CD4-positive, alpha-beta T cell treated with Interleukin-6 at 100 ng/mL for 8 hours (primary cell): ENCODE measurements at places on chromosomes 11 and 22.

DNA sequence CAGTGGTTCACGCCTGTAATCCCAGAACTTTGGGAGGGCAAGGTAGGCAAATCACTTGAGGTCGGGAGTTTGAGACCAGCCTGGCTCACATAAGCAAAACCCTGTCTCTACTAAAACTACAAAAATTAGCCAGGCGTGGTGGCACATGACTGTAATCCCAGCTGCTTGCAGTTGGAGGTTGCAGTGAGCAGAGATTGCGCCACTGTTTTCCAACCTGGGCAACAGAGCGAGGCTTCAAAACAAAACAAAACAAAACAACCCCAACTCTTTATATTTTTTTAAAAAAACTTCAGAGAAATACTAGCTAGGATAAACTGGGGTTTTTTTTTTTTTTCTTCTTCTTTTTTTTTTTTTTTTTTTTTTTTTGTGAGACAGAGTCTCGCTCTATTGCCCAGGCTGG lies 31.8 kb upstream of the RAPSN start:
- no peak for DNase-seq

DNA sequence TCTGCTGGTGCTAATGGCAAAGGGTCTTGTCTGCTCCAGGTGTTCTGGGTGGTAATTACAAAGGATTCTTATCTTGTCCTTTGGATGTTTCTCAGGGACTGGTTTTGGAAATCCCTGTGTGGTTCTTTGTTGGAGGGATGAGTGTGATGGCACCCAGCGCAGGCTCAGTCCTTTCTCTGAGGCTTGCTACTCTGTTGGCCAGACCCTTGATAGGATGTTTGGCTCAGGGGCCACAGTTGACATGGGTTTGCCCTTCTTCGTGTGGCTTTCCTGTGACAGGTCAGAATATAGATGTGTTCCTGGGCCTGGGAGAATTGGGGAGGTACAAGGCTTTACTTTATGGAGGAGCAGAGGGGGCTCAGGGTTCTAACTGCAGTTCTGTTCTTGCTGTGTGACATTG lies 4.0 kb downstream of the ARHGEF17 start:
- DNase-seq: no peak

- no peak for DNase-seq
Measured at GRCh38 chr11:37525336-37525735, 927.3 kb upstream of the RAG2 start.

- no peak for DNase-seq
Measured at GRCh38 chr11:3939651-3940190, 84.3 kb downstream of the STIM1 start.

DNA sequence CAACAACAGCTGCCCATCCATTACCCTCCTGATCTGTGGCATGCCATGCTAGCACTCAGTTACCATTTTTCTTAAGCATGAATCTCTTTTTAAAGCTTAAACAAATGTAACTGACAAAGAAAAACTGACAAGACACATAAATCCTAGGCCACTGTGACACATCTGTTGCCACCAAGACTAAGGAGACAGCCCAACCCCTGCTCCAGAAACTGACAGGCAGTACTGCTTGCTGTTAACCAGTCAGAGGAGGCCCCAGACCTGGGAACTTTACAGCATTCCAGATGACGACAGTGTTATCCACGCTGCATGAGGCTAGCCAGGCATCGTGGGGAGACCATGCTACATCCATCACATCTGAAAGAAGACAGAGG lies 33.8 kb downstream of the HIRA start:
- no peak for DNase-seq

- no peak for DNase-seq
Measured at GRCh38 chr11:6771926-6772893, at the start of gene OR2AG2. Gene OR2AG2, minus strand, starts transcription at chr11:6771976. Its CDS starts 3,019 bp downstream, at chr11:6768957.

DNA sequence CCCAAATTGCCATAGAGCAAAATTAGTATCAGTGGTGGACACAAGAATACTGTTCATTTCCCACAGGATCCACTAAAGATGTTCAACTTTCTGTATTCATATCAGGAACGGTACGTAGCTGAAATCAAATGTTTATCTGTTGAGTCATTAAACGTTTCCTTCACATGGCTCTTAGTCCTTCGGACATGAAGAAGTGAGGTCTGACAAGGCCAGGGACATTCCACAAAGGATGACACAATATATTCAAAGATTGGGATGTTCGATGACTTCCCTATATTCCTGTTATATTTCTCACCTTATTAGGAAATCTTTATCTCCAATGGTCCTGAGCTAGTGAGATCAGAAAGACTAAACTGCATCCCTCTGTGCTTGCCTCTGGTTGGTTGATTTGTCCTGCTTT lies 129.0 kb downstream of the ETS1 start:
- no peak for DNase-seq

DNA sequence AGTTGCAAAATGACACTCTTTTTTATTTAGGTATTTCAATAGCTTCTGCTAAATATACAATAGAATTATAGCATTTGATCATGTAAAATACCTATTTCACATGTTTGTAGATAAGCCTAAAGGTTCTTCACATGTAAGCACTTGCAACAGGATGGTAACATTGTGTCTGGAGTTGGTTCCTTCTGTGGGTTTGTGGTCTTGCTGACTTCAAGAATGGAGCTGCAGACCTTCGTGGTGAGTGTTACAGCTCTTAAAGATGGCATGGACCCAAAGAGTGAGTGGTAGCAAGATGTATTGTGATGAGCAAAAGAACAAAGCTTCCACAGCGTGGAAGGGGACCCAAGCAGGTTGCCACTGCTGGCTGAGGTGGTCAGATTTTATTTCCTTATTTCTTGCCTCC lies 246.4 kb upstream of the PDGFD start:
- no peak for DNase-seq

- DNase-seq: no peak
Measured at GRCh38 chr11:101949680-101950220, 33.4 kb upstream of the ANGPTL5 start.

GRCh38 chr11:117823294-117823945 lies 1.1 kb downstream of the FXYD2 start:
- peak; percentile 66 for DNase-seq

DNA sequence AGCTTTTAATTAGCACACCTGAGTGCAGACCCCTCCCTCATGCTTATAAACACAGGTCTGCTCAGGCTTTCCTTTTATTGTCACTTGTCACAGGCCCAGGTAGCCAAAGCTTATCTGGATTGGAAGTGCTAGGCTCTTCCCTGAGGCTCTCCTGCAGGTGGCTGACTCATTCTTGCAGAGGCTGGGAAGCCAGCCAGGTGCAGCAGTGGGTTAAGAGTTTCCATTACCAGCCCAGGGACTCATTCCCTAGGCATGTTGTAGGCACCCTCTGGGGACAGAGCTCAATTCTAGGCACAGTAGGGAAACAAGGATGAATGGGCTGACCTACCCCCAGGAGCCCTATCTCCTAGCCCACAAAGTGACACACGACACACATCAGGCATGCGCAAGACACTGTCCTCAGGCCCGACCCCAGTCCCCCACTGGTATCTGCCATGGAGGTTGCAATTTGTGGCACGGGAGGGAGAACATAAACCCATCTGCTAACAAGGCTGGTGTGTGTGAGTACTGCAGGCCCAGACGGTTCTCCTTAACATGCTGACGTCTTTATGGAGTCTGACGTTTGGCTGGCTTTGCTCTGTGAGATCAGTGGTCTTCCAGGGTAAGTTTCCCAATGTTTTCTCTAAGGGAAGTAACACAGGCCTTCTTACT lies 94.2 kb downstream of the ABTB2 start:
- DNase-seq: no peak

DNA sequence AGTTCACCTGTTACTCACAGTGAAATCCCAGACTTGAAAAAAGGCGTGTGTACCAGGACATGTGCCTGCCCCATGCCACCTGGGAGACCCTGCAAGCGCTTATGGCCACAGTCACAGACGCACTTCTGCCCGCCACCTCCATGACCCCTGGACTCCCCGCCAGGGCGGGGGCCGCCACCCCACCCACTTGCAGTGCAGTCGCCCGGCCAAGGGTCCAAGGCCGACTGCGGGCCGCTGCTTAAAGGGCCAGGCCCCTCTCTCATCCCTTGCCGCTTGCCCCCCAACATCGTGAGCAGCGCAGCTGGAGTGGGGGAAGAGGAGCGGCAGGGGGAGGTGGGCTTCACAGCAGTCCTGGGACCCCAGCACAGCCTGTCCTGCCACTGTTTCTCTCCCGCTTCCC lies 10.8 kb downstream of the DUSP8 start:
- no peak for DNase-seq

DNA sequence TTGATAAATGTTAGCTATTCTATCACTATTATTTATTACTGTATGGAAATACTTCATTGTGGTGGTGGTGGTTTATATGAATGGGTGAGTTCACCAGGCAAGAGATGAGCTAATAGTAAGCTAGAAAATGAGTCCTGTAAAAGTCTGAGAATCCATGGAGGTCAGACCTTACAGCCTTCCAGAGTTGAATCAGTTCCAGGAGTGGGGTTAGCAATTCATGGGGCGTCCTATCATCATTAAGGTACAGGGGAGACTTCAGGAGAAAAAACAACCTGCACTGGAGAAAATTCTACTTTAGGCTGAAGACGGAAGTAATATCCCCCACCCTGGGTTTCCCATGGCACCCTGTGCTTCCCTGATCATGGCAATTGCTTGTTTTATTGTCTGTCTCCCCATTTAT lies 6.5 kb downstream of the SYT13 start:
- DNase-seq: no peak

- no peak for DNase-seq
Measured at GRCh38 chr11:2216400-2217064, 44.9 kb upstream of the TH start.

- DNase-seq: no peak
Measured at GRCh38 chr11:119460582-119460981, 37.6 kb upstream of the THY1 start.

DNA sequence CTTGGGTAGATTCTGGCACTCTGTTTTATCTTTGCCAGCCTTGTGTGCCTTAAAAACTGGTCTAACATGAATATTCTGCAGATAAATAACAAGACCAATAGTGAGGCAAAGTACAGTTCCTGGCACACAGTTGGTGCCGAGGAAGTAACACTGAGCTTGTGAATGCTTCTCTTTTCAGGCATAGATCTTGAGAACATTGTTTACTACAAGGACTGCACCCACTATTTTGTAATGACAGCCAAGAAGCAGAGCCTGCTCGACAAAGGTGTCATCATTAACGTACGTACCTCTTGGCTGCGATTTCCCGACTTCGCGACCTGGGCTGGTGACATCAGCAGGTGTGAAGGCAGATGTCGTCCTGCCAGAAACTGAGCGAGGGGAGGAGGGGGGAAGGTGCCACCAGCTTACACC lies 105.7 kb downstream of the MICAL2 start:
- DNase-seq: no peak

DNA sequence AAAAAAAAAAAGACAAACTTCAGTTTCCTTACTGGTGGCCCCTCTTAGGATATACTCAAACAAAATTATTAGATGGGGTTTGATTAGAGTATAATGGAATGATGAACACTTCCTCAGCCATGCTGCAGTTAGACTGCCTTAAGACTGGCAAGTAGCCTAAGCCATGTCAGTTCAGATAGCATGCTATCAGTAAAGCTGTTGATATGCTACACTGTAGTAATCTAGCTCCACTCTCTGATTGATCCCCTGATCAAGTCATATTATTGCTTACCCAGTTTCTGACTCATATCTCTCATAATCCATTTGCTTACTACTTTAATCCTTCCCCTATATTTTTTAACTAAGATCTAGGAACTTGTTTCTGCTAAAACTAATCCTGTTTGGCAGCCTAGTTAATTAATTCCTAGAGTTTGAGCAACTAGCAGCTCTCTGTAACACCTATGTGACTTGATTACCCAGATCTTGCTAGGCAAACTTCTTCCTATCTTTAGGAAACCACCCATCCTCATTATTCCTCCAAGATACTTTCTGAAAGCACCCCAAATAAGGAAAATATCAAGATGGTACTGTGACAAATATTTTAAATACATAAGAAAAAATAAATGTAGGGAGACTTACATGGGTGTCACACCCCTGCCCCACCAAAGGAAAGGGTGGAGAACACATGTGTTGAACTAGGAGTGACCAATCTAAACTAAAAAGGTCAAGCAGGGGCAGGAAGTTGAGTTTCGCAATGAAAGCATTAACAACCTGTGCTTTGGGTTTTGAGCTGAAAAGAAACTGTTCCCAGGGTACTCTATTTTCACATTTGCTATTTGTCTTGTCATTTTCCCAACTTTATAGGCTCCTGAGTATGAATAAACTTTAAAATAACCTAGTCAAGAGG lies 43.2 kb downstream of the PIK3C2A start:
- DNase-seq: no peak

DNA sequence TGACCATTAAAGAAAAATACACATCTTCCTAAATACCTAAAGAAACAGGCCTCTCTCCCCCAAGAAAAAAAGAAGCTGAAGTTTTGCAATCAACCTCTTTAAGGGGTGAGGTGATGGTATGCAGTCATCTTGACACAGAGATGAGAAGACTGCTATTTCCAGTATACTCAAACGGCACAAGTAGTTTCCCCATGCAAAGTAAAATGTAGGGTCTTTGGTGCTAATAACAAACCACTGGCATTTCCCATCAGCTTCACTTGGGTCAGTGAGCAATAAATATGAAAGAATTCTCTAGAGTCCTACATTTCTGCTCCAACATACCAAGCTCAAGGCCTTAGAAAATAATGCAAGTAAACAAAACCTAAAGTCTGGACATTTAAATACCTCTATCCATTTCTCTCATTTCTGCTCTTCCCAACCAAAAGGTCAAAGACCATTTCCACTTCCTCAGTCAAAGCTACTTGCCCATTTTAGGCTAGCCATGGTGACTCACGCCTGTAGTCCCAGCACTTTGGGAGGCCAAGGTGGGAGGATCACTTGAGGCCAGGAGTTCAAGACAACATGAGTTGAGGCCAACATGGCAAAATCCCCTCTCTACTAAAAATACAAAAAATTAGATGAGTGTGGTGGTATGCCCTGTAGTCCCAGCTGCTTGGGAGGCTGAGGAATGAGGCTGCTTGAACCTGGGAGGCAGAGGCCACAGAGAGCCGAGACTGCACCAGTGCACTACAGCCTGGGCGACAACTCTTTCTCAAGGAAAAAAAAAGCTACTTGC lies 39.5 kb upstream of the CHRNA10 start:
- DNase-seq: no peak

- no peak for DNase-seq
Measured at GRCh38 chr11:28713850-28714249, 605.7 kb downstream of the METTL15 start.

GRCh38 chr22:32600147-32600546 lies 125.5 kb downstream of the FBXO7 start:
- DNase-seq: no peak

- DNase-seq: no peak
Measured at GRCh38 chr11:18669711-18670110, 28.9 kb upstream of the TMEM86A start.

- DNase-seq: no peak
Measured at GRCh38 chr22:35619336-35620094, 2.4 kb upstream of the MB start.
